IPS DF 19.7 (cell line): ENCODE measurements at places on chromosomes 3 and 15.
A peak's percentile ranks its signal among the peaks of the same experiment; 100 is the strongest.

- DNase-seq, result no peak
These were observed 5.5 kb upstream of the PLXND1 start for GRCh38 chr3:129611812-129612533.

GRCh38 chr15:74011610-74012009 lies 17.1 kb downstream of the PML start:
- DNase-seq, result no peak

- no peak for DNase-seq
These were observed 53.0 kb upstream of the GOLGA8A start for GRCh38 chr15:34490417-34491193.

- DNase-seq, result no peak
These were observed 80.9 kb upstream of the MANF start for GRCh38 chr3:51304230-51304629.

GRCh38 chr15:91146728-91147127 lies 46.7 kb downstream of the SV2B start:
- no peak for DNase-seq

GRCh38 chr15:55132672-55133071 lies 64.1 kb downstream of the RSL24D1 start:
- no peak for DNase-seq

DNA sequence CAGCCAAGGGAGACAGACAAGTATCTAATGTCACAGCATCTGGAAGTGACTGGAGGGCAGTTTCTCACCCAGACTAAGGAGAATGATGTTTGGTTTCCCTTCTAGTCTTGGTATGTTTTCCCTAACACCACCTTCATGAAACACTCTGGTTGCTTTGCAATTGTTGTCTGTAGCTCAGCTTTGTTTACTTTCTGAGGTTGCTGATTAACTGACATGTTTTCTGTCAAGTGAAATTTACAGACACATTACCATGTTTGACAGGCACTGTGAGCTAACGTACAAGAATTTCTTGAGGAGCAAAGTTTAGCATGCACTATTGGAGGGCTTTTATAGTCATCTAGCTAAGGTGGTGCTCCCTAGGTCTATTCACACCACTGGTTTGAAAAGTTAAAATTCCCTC lies 131.6 kb upstream of the NECTIN3 start:
- DNase-seq, result no peak

- no peak for DNase-seq
These were observed 333.0 kb downstream of the LPP start for GRCh38 chr3:188486952-188487351.

DNA sequence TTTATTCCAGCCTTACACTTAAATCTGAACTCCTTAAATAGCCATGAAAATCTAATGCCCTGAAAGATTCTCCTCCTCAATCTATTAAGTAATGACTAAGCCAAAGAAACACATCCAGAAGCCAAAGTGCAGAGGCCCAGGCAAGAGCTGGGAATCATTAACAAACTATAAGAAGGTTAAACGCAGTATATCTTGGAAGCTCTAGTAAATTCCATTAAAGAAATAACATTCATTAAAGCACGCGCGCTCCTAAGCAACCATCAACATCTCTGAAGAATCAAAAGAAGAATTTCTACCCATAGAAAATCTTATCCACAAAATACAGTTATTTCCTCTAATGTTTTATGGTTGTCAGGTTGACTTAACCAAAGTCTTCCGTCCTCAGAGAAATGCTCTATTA lies 29.5 kb downstream of the MB21D2 start:
- DNase-seq, result no peak

DNA sequence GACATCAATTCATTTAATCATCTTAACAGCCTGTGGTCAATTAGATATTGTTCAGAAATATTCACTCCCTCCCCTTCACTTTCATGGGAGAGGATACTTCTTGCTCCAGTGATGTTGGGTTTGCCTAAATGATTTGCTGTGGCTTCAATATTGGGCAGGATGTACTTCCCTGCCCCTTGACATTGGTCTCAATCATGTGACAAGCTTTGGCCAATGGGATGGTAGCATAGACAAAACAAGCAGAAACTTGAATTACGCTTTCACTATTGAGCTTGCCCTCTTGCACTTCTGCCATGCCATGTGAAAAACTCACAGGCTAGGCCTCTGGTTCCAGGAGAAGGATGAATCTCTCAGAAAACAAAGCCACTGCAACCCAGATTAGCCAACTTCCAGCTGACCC lies 42.2 kb upstream of the STT3B start:
- DNase-seq, result no peak

- DNase-seq, result peak; percentile 80
These were observed 13.1 kb downstream of the FBXL22 start for GRCh38 chr15:63610209-63610841.

- no peak for DNase-seq
These were observed 35.7 kb upstream of the NECTIN3 start for GRCh38 chr3:111035902-111036301.

- DNase-seq, result no peak
These were observed 15.0 kb downstream of the SCG5 start for GRCh38 chr15:32656496-32656895.

- no peak for DNase-seq
These were observed 754 bp downstream of the B3GNT5 start for GRCh38 chr3:183253528-183254486.

- no peak for DNase-seq
These were observed 3.4 kb downstream of the UROC1 start for GRCh38 chr3:126514161-126514560.
